ENCODE measurements at places on chromosomes 2 and 18.

- DNase-seq, result no peak
Observed at GRCh38 chr2:235937087-235937486, 231.1 kb downstream of the GBX2 start.

GRCh38 chr2:27306573-27307286, 1.5 kb downstream of the UCN start:
- no peak for DNase-seq

DNA sequence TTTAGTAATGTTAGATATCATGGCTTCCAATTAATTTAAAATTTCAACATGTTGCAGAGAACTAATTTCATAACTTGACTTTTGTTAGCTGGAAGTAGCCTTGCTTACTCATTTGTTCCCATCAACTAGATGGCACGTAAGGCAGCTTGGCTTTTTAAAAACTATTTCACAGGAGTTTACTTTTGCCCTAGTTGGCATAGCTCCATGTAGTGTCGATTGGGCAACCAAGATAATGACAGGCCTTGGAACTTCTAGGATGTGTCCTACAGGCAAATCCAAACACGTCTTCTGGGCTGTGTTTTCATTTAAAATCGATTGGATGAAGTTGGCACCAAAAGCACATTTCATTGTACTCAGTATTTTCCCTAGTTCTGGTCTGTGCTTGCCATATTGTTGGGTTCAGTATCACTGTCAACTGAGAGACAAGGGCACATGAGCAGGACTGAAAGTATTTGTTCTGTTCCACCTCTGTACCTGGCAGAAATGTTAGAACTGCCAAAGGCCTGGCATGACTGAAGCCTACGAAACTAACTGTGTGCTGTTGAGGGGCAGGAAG, 29.4 kb downstream of the HADHB start:
- peak; percentile 48 for DNase-seq

DNA sequence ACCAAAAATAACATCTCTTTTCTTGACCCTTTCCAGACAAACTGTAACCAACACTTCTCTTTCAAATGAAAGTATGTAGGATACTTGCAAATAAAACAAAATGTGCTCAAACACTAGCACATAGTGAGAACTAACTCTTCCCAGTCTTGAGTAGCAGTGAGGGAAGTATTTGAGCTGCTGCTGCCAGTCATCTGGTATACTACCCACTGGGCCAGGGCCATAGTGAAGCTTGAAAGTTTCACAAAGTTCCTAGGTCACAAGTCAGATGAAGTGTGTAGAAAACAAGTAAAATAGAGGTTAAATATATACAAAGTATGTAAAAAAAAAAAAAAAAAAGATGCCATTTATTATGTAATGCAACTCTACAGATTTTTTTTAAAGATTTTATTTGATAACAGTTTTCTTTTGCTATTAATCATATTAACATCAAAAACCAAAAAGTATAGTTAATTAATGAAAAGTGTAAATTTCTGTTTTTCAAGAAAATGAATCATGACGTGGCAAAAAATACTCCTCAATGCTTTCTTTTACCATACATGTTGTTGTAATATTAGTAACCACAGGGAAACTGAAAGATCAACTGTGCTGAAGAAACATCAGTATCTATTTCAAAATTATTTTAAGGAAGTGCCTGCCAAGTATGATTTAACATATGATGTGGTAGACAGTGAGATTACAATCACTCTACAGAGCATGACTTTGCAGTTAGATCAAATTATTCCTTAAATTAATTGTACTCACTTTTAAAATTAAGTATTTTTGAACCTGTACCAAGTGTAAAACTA, 21.6 kb upstream of the TRIB2 start:
- DNase-seq, result no peak

- no peak for DNase-seq
Observed at GRCh38 chr2:190408538-190409271, 550 bp downstream of the MFSD6 start.

DNA sequence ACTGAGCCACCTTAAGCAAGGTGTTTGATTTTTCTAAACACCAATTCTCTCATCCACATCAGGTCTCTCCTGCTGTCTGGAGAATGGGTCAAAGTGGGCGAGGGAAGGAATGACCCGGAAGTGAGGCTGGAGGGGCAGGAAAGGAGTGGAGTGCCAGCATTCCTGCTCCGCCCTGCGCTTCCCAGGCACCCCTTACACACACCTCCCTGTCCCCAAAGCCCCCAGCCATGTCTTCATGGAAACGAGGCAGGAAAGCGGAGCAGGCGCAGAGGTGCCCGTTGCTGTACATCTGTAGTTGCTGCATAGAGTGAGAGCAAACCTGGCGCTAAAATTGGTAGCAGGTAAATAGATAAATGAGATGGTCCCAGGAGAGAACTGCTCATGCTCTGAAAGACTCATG, 27.2 kb upstream of the NT5DC4 start:
- DNase-seq, result no peak

GRCh38 chr2:222960126-222960525, 91.9 kb upstream of the KCNE4 start:
- no peak for DNase-seq

DNA sequence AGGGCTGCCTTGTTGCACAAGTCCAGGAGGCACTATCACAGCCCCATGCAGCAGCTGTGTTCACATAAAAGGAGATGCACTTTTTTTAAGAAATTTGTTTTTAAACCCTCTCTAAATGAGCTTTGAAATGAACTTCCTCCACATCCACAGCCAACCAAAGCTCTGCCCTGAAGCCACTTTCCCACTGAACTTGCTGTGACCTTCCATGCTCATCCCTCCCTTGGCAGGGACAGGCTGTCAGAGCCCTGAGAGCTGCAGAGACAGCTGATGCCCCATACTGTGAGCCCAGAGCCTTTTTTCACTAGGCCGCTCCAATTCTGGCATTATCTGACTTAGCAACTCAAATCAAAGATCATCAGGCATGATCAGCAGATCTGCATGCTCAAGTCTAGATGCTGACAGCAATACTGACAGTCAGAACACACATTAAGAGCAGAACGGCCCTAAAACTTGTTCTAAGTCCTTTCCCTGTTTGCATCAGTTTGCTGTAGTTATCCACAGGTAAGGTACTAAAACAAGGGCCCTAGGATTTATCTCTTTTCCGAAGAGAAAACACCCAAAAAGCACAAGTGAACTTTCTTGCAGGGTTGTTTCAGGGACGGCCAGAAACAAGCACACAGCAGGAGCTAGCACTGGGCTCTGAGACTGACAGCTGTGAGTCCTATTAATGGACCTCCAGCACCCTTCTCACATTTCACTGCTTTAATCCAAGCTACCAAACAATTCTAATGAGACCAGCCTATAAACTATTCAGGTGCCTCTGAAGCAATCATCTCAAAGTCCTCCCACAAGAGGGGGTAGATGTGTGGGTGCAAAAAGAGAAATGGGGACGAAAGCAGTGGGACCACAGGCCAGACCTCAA, 34.9 kb downstream of the RNU4ATAC start:
- no peak for DNase-seq

- peak; percentile 94 for DNase-seq
Observed at GRCh38 chr2:241412144-241412543, 56.1 kb downstream of the FARP2 start.
